Fibroblast of the aortic adventitia (primary cell): ENCODE measurements at places on chromosomes 11 and 22. TPM values are rescaled to one million over a fixed set of nuclear protein-coding genes. Genes with fewer than 3 reads are reported as not detected.

Gene ZNF280B
- 0.45 and 0.74 TPM in 2 replicates for total RNA-seq

Gene PKDREJ
- total RNA-seq = 0.09 TPM in 1 of 2 replicates, not detected in the other

Gene TEF
- 14.8 and 17.4 TPM in 2 replicates for total RNA-seq

Gene TSG101
- total RNA-seq = 31.9 and 96.1 TPM in 2 replicates

Gene TUB
- 18.2 and 19.2 TPM in 2 replicates for total RNA-seq

Gene CALCB
- not detected in 2 replicates for total RNA-seq

Gene SLC22A9
- not detected in 2 replicates for total RNA-seq

Gene CCDC73
- total RNA-seq = not detected in 2 replicates

Gene PNPLA3
- 2.9 and 4.5 TPM in 2 replicates for total RNA-seq

Gene OR52A1
- not detected in 2 replicates for total RNA-seq

Gene CTSD
- 184 and 221 TPM in 2 replicates for total RNA-seq

Gene ANKRD13D
- 12.1 and 25.3 TPM in 2 replicates for total RNA-seq

Gene PEX16
- 14.6 and 24.0 TPM in 2 replicates for total RNA-seq
